ENCODE measurements at places on chromosomes 12 and 14.

GRCh38 chr14:100454437-100454836 is 131.3 kb downstream of the SLC25A47 start:
- DNase-seq, result no peak

DNA sequence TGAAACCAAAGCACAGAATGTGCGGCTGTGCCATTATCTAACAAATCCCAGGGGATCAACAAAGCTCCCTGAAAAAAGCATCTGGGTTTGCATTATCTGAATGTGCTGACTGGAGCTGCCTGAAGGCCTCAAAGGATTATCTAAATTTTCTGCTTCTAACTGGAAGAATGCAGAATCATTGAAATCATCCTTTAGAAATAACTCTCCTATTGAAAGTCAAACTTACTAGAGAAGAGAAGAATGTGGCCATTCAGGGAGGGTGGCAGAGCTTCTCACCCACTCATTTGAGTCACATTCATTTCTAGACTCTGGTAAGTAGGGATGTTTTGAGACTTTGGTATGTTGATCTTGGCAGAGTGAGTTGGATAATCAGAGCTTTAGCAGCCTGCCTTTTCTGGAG is 220.6 kb upstream of the RGS6 start:
- DNase-seq, result no peak

DNA sequence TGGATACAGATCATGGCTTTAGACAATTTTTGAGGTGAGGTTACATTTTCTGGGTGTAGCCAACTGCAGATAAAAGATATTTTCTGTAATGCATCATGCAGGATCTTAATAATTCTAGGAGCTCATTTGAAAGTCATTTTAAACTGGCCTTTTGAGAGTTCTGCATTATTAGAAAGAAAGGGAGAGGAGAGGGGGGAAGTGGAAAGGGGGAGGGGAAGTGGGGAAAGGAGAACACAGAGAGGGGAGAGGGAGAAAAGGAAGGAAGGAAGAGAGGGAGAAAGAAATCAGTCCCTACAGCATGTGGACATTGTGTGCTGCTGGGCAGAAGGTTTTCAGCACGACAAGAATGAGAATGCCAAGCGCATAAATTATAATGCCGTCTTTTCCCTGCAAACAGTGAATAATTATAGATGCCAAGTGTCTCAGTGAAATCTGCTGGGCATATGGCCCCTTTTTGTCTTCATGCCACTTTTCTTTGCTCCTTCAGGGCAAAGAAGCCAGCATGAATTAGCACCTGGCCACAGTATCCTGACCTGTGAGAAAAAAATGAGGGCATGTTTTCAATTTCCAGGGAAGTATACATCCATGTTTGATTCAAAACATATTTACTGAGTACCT is 22.7 kb upstream of the PPP2R5C start:
- DNase-seq, result no peak

DNA sequence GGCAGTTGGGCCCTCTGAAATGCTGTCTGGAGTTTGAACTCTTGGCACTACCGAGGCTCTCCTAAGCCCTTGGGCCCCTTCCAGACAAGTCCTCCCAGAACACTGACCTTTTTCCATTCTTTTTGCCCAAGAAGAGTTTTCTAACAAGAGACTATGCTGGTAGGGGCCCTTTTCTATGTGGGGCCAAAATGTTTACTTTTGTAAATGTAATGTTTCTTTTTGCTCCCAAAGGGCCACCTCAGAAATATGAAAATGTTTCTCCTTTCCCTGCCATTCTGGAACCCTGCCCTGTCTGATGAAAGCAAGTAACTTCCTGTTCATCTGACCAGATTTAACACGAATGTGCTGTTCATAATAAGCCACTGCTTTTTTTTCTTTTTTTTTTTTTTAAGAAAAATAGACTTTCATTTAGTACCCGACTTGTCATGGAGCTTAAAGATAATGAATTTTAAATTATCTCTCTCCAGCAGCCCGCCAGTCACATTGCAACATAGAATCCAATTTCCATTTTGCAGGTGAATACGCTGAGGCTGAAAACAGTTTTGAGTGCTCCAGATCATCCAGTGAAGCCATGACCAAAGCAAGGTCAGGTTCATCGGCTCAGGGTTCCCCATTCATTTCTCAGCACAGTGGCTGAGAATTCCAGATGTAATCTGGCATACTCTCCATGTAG is 169.9 kb downstream of the DPF3 start:
- no peak for DNase-seq
